ENCODE measurements at places on chromosomes 16 and 17.
A peak's percentile ranks its signal among the peaks of the same experiment; 100 is the strongest.

GRCh38 chr17:1890758-1891450 lies 61.1 kb downstream of the RPA1 start:
- DNase-seq = no peak

GRCh38 chr17:34055606-34056005 lies 199.5 kb upstream of the CCL2 start:
- no peak for DNase-seq

DNA sequence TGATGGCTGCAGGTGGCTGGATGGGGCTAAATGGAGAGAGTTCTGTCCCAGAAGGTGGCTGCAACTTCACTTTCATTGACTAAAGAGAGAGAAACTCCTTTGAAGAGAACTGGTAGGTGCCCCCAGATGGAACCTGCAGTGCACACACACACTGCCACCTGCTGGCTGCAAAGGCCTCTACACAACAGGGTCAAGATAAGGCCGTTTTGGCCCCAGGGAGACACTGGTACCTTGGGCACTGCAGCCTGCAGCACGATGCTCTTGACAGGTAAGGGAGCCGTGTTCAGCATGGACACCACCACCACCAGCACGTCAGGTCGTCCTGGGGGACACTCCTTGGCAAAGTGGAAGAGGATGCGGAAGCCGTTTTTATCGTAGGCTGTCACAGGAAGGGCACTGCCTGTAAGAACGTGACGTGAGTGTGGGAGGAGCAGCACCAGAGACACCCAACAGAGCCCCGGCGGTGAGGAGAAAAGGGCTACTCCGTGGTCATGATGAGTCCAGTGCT lies 22.7 kb downstream of the GGA3 start:
- peak; percentile 75 for DNase-seq

DNA sequence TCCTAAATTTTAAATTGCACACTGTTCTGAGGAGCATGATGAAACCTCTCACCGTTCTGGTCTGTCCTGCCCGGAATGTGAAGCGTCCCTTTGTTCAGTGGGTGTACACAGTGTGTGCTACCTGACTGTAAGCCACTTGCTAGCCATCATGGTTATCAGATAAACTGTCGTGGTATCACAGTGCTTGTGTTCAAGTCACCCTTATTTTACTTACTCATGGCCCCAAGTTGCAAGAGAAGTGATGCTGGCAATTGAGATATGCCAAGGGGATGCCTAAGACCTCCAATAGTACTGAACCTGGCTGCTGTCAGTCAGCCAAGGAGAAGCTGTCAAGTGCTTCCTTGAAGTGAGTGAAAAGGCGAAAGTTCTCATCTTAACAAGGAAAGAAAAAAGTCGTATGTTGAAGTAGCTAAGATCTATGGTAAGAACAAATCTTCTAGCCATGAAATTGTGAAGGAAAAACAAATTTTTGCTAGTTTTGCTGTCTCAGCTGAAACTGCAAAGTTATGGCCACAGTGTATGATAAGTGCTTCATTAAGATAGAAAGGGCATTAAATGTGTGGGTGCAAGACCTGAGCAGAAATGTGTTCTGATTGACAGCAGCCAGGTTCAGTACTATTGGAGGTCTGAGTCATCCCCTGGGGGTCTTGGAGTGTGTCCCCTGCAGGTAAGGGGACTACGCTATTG lies 5.8 kb downstream of the PIK3R6 start:
- no peak for DNase-seq

- no peak for DNase-seq
These were observed 417.8 kb upstream of the CCL2 start for GRCh38 chr17:33837281-33837680.

DNA sequence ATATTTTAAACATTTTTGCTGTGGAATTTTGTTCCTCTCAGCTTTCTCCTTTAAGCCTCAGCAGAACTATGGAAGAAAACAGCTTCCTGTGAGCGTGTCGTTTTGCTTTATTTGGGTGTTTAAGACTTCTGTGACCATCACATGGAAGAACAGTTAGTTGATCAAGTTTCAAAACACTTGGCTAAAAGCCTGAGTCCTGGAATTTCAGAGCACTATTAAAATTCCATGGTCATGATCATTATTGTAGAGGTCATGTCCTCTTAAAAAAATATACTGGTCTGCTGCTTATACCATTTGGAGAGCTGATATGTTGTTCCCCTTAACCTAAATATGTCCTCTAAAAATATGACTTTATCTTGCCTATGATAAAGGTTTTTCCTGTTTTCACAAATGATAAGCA lies 12.6 kb upstream of the CDR2 start:
- DNase-seq = no peak

DNA sequence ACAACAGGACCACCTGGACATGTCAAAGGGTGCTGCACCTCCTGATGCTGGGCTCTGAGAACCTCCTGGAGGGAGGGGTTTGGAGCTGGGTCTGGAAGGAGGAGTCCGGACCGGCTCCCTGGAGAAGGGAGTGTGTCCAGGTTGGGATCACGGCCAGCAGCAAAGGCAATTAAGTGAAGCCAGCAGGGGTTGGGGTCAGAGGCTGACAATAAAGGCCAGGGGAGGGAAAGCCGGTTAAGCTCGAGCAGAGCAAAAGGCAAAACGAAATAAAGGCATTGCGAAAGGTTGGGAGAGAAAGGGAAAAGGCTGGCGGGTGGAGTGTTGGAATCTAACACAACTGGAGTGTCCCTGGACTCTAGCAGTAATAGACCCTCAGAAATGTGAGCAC lies 992 bp upstream of the CACNG4 start:
- DNase-seq = peak; percentile 75

DNA sequence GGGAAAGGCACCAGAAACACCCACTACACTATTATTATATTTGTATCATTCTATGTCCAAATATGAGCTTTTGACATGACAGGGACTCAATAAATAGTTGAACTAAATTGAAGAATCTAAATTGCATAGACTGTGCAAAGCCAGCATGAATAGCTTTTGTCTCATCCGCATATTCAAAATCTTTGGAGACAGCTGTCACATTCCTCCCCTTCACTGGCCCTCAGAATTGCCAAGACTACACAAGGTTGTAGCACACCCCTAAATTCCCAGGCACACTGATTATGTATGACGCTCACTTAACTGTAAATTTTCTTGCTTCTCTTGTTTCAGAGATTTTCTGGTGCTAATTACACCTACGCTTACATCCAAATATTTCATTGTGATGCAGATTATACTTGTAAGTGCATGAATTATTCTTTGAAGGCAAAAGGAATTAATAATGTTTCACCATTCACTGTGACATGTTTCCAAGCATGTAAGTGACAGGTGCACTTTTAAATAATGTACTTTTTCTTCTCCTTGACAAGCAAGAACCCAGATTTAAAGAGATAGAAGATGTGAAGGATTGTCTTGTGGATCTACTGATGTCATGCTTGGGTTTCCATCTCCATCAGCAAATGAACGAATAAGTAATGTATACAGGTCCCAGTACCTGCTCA lies 47.5 kb downstream of the CA10 start:
- no peak for DNase-seq

DNA sequence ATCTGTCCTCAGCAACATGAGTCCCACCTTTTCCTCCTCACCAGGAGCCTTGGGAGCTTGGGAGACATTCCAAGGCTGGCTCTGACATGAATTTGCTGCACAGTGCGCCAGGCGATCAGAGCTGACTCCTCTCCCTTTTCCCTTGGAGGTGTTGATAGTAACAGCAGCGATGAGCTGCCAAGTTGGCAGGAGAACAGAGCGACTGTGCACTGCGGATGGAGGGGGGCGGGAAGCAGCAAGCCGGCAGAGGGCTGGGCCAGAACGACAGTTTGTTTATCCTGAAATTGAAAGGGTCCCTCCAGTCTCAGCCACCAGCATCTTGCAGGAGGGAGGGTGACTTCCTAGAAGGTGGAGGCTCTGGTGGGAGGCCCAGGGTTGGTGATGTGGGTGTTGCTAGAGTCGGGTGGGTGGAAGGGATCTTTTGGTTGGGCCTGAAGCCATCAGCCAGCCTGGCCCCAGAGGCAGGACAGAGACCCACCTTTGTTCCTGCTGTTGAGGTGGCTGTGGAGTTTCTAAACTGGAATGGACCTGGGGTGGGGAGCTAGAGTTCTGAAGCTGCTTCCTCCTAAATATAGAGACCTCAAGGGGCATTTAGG lies 22.5 kb upstream of the DYNLL2 start:
- no peak for DNase-seq

GRCh38 chr16:27980076-27980775 lies 83.3 kb downstream of the GSG1L start:
- DNase-seq = no peak

GRCh38 chr17:16977932-16978331 lies 6.0 kb upstream of the TNFRSF13B start:
- DNase-seq = no peak

GRCh38 chr17:29643817-29644160 lies 21.1 kb upstream of the CORO6 start:
- DNase-seq = no peak

- no peak for DNase-seq
These were observed 22.9 kb upstream of the YWHAE start for GRCh38 chr17:1422885-1423284.

GRCh38 chr17:48451489-48451888 lies 21.5 kb upstream of the SKAP1 start:
- DNase-seq = no peak

- no peak for DNase-seq
These were observed 126.3 kb downstream of the ZNF778 start for GRCh38 chr16:89343501-89344457.

- DNase-seq = no peak
These were observed 73.6 kb upstream of the HAS3 start for GRCh38 chr16:69031877-69032301.

DNA sequence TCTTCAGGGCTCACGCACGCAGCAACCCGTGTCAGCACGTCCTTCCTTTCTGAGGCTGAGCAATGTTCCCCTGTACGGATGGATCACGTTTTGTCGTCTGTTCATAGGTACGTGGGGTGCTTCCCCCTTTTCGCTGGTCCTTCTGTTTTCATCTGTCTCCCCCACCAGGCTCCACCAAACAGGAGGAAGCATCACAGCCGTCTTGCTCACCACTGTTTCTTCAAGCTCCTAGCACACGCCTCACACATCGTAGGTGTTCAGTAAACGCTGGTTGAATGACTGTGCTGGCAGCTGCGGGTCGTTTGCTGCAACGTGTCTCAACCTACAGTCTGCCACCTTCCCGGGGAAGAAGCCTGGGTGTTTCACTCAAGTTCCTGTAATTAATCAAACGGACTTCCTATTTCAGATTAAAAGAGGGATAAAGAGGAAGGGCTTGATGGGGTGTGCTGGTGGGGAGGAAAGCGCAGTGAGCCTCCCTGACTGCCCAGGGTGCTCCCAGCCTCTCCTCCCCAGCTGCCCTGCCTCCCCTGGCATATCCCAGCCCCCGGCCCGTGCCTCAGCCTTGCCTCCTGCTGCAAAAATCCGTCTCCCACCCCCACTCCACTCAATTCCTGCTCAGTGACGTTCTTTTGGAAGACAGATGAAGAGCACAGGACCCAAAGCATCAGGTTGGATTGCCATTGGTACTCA lies 76.7 kb upstream of the DOC2B start:
- no peak for DNase-seq

DNA sequence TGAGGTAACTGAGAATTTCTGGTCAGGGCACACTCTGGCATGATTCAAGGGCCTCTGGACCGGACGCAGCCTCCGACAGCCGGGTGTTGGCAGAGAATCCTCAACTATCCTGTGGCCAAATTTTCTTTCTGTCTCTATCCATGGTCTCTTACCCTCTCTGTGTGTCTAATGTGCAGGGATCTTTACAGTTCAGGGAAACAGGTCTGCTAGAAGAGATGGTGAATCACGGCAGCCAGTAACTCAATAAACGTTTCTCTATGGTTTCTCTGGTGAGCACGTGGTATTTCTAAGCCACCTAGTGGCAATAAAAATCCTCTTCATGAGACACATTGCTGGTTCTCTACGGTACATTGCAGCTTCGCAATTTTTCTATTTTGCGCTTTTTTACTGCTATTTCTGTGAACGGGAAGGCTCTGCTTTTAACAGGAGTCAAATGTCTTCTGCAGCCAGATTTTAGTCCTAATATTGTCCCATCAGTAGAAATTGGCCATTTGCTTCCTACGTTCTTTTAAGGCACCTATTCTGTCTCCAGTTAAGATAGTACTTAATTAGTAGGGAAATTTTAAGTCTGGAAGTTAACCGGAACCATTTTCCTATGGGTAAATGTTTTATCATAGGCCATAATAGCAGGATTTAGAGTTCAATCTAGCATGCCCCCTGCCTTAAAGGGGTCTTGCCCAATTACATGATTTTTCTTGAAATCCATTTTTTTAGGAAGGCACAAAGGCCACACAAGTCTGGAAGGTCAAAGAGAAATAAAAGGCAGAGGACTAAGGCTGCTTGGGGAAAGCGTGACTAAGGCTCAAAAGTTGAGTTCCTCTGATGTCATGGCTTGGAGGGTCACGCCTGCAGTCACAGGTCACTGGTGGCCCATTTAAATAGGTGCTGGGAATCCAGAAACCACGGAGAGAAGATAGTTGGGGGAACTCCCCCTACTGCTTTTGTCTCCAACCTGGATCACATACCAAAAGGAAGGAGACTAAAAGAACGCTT lies 31.5 kb downstream of the QPRT start:
- DNase-seq = no peak

DNA sequence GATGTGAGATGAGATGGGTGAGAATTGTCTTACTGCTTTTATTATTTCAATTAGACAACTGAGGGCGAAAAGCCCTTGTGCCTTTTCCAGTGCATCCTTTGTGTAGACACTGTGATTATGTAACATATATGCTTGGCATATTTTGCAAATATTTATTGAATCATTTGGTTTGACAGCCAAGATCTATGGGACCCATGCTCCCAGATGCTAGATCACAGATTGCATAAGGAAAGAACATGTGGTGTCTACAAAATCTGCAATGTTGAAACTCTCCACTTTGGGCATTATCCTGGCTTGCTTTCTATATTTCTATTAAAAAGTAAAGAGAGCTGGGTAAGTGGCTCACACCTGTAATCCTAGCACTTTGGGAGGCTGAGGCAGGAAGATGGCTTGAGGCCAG lies 4.8 kb upstream of the COG1 start:
- no peak for DNase-seq

- no peak for DNase-seq
These were observed 34.8 kb downstream of the C17orf67 start for GRCh38 chr17:56798916-56799315.

GRCh38 chr17:40909351-40909750 lies 24.3 kb upstream of the KRT20 start:
- peak; percentile 85 for DNase-seq

DNA sequence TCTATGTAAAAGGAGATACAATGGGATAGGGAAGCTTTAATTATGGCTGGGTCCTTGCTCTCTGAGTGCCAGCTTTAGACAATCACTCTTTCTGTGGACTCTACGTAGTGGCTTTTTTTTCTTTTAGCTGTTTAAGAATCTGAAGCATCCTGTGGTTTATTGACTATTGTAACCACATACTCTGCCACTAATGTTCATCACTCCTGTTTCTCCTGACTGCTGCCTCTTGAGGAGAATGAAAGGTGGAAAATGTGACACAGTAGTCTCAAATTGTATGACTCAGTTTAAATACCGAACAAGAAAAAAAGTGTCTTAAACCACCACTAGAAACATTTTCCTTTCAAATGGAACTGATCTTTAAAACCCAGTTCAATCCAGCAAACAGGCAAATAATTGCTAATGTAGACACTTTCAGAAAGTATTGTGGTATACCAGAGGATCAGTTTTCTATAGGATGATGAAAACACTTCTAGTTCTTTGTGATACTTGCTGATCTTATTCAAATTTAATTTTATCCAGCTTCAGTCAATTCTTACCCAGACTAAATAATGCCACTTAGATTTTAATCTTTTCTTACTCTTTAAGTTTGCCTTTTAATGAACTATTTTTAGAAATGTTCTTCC lies 302.7 kb upstream of the PMFBP1 start:
- DNase-seq = no peak

- no peak for DNase-seq
These were observed 17.6 kb downstream of the DRC3 start for GRCh38 chr17:17990282-17990681.

- DNase-seq = peak; percentile 85
These were observed 834 bp downstream of the CDH8 start for GRCh38 chr16:62035115-62036092.
